ENCODE measurements at places on chromosomes 5 and 9.
A peak's percentile ranks its signal among the peaks of the same experiment; 100 is the strongest.

DNA sequence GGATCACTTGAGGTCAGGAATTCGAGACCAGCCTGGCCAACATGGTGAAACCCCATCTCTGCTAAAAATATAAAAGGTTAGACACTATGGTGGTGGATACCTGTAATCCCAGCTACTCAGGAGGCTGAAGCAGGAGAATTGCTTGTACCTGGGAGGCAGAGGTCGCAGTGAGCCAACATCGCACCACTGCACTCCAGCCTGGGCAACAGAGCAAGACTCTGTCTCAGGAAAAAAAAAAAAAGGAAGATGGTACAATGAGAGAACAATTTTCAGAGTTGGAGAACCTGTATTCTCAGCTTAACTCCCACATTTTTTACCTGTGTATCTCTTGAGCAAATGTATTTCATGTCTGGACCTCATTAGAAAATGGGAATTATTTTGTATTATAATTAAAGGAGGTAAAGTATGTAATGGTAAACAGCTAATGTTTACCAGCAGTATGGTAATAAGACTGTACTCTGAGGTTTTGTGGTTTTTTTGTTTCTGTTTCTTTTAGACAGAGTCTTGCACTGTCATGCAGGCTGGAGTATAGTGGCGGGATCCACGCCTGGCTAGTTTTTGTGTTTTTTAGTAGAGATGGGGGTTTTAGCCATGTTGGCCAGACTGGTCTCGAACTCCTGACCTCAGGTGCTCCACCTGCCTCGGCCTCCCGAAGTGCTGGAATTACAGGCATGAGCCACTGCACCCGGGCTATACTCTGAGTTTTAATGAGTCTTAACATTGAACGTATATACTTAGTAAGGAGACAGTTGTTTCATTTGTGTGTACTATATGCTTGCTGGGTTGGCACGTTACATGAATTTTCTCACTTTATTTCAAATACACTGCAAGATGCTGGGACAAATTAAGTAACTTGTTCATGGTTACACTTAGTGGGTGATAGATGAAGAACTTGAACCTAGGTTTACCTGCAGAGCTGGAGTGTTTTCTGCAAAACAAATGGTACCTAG, 16.2 kb downstream of the UHRF2 start:
- DNase-seq = no peak

GRCh38 chr5:139138809-139139208, 59.4 kb downstream of the SIL1 start:
- DNase-seq = no peak

- no peak for DNase-seq
Observed at GRCh38 chr5:144582066-144582465, 411.4 kb downstream of the KCTD16 start.

DNA sequence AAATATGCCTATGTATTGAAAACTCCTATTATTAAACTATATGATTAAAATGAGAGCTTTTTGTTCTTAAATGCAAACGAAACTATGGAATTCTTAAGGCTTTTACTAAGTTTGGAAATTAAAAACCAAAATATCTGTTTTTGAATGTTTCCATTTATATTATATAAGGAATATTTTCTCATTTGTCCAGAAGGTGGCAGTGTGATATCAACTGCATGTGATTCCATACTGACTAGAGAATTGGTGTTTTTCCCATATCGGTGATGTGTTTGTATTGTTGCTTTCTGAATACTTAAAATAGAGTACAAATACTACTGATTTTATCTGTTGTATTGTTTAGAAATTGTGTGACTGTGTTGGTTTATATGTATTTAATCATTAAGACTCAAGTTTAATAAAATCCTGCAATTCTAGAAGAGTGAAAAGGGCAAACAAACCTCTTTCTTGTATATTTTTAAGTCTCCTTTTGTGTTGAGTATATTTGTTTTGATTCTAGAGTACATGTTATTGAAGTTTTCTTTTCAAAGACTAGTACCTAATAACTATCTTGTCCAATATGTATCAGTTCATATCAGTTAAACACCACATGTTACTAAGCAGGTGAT, 320.8 kb downstream of the CCDC171 start:
- no peak for DNase-seq

DNA sequence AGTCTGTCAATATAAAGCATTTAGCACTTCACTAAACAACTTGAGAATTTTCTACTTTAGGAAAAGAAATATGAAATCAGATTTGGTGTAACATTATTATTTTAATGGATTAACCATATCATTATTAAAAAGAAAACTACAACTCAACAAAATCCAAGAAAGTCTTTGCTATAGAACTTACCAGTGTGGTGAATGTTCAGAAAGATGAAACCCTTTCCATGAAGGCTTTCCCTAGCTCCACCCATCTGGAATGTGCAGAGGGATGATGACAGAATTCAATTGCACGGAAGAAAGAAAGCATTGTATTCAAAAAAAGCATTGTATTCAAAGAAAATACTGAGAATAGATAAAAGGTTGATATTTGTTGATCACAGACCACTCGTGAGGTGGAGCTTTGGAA, 328.6 kb upstream of the NUDT12 start:
- no peak for DNase-seq

DNA sequence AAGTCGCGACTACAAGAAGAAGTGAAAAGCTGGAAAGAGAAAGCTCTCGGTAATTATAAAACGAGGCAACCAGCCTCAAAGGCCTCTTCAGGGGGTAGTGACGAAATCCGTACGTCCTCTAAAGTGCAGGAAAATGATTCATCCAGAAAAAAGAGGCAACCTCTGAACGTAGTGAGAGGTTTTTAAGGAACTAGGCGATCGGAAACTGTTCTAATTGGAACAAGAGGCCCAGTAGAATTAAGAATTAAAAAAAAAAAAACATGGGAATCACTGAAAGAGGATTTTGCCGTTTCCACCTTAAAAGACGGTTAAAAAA, 1.0 kb downstream of the CSNK1A1 start:
- DNase-seq = no peak

DNA sequence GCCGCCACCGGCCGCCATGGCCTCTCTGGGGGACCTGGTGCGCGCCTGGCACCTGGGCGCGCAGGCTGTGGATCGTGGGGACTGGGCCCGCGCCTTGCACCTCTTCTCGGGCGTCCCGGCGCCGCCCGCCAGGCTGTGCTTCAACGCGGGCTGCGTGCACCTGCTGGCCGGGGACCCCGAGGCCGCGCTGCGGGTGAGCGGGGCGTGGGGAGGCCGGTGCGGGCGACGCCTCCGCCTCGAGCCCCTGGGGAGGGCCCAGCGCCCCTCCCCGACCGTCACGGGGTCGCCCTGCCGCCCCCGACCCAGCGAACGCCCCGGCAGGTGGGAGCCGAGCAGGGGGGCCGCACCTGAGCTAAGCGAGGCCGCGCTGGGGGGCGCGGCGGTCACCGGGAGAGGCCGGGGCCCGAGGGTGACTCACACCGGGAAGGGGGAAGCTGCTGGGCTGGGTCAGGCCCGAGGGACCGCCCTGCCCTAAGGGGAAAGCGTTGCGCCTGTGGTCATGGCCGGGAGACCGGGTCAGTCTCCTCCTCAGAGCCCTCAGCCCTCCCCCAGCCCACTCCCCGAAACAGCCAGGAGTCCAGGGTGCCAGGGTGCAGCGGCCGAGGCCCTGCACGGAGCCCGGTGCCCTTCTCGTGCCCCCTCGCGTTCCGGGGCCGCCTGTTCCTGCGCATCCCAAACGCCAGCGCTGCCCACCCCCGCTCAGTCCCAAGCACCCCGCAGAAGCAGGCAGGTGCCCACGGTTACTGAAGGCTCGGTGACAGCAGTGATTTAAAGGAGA, 510 bp downstream of the NOXA1 start:
- no peak for DNase-seq

DNA sequence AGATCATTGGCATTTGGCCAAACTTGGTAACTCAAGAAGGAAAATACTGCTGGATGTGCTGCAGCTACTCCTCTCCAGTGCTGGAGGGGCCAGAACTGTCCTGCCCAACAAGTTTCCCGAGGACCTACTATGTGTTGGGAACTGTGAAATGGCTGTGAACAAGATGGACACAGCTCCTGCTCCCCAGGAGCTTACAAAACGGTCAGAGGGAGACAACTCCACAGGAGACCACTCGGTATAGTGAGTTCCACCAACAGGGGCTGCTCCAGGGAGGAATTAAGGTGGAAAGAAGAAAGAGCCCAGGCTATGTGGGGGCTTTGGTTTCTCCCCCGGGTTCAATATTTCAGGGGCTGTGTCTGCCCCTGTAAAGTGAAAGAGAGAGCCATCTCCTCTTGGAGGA, 78.8 kb downstream of the GNA14 start:
- no peak for DNase-seq

DNA sequence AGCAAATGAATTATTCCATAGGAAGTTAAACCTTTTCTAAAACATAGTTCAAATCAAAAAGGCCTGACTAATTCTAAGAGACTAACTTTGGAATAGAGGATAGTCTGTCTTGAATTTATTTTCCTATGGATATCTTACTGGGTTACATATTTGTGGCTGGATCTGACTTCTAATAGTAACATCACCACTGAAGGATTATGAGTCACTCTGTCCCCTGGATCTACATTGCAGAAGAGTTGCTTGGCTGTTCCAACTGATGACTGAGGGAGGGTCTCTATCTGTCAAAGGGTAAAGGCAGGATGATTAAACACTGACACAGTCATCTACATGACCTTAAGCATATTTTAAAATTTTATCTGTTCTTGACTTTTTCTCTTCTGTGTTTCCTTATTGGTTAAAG, 119.6 kb upstream of the FST start:
- no peak for DNase-seq

DNA sequence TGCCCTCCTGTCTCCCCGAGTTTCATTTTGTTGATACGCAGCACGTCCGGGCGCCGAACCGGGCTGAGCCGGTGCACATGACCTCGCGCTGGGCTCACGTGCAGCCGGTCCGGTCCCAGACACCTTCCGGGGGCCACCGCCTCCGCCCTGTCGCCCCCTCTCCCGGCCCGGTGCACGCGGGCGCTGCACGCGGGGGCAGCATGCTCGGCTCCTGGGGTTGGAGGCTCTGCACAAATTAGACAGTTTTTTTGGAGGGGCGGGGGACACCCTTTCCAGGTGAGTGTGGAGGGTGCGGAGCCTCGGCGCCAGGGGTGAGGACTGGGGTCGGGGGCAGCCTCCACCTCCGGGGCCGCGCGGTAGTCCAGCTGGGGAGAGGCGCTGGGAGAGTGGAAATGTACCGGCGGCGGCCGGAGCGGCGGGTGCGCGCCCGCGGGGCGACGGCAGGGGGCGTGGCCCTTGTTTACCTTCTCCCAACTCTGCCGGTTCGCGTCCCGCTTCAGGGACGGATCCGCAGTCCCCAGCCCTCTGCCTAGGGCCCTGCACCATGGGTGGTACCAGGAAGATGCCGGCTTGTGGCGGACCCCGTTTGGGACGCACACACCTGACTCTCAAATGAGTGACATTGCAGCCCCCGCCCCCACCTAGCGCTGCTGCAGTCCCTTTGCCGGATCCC, 1.1 kb downstream of the JADE2 start:
- DNase-seq = peak; percentile 57

GRCh38 chr9:19946441-19947109, 157.7 kb upstream of the SLC24A2 start:
- no peak for DNase-seq

- DNase-seq = no peak
Observed at GRCh38 chr9:11086561-11086960, 473.8 kb upstream of the PTPRD start.

DNA sequence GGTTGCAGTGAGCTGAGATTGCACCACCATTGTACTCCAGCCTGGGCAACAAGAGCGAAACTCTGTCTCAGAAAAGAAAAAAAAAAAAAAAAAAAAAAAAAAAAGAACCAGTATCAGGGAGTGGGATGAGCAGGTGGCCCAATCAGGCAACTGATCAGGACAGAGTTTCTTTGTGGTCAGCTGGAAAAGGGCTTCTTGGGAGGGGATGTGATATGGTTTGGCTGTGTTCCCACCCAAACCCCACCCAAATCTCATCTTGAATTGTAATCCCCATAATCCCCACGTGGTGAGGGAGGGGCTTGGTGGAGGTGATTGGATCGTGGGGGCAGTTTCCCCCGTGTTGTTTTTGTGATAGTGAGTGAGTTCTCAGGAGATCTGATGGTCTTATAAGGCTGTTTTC, 4.7 kb upstream of the GCNT1 start:
- no peak for DNase-seq

DNA sequence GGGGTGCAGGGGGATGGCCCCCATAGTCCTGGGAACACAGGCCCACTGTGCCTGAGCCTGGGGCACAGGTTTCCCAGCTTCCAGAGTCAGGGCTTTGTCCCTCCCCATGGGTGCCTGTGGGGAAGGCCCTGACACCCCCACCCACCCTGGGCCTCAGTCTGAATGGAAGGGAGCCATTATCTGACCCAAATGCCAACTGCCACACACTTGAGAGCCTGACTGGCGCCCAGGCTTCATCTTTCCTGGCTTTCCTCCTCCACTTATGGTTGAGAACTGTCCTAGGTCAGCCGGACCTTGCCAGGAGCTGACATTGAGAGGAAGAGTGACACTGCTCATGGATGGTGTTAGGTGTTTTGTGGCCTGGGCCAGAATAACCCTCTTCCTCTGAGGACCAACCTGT, 24.0 kb downstream of the SH3PXD2B start:
- no peak for DNase-seq

DNA sequence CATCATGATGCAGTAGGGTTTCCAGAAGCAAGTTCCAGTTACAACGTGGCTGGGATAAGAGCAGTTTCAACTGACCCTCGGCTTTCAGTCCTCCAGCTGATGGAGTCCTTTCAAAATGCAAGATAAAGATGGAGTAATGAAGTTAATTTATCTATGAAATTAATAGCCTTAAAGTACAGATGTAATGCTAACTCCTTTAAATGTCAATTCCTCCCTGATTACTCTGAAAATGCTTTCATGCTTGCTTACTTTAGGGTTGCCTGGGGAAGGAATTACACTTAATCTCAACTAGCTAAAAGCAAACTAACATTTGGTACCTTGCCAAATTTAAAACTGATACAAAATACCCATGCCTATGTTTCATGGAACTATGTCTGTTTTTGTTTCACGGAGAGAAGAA, 178.4 kb downstream of the KIAA0825 start:
- DNase-seq = no peak

GRCh38 chr5:145246379-145246778, 588.8 kb downstream of the PRELID2 start:
- DNase-seq = no peak

- DNase-seq = no peak
Observed at GRCh38 chr5:160970605-160971191, 118.7 kb upstream of the ATP10B start.

DNA sequence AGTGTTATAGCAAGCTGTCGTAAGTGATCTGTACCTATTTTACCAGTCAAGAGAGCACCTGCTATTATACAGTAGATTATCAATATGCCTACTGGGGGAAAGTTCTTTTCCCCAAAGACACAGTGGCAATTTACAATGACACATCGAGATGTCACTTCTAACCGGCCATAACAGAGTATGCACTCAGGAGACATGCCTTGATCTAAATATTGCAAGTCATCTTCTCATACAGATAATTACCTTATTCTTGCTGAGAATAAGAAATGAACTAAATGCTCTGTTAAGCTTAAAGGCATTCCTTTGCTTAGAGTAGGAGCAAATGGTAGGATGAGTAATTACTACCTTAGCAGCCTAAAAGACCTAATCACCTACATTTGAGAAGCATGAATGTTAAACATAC, 71.6 kb downstream of the PKD2L2 start:
- DNase-seq = no peak

- peak; percentile 53 for DNase-seq
Observed at GRCh38 chr5:149442563-149443182, 63.6 kb upstream of the IL17B start.

- DNase-seq = no peak
Observed at GRCh38 chr9:88898039-88898720, 93.1 kb upstream of the S1PR3 start.

- DNase-seq = no peak
Observed at GRCh38 chr9:112120030-112120341, 55.1 kb downstream of the SUSD1 start.

GRCh38 chr5:149667084-149667828, 62.9 kb upstream of the PPARGC1B start:
- DNase-seq = no peak

- no peak for DNase-seq
Observed at GRCh38 chr5:8961956-8962355, 583.9 kb downstream of the SEMA5A start.
